ENCODE measurements at places on chromosomes 3 and 15. TPM values are rescaled to one million over a fixed set of nuclear protein-coding genes. Genes with fewer than 3 reads are reported as not detected.

- H3K27me3 ChIP-seq, result no peaks in the 10 kb centered on the region
- peaks cover 11% of the 10 kb centered on the region for H3K4me1 ChIP-seq
- DNase-seq, result no peak
- peak overlapping the region; percentile 99 for H3K27ac ChIP-seq
- H3K36me3 ChIP-seq, result no peaks in the 10 kb centered on the region
Observed at GRCh38 chr3:143000528-143000927, 842 bp upstream of the U2SURP start.

DNA sequence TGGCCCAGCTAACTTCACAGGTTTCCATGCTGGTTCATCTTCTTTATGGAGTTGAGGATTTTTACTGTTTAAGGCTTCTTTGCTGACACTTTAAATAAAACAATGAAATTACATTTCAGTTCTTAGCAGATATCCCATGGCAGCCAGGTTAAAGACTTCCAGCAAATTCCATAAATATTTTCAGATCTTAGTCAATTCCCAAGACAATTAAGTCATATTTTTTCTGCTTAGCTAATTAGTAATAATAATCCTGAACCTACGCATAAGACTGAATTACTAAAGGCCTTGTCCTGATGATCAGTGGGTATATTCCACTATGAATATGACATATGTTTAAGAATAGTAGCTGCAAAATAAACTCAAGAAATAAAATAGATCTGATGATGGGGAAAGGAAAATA, 83.3 kb downstream of the NR2E3 start:
- H3K4me3 ChIP-seq, result no peak overlapping the region
- no peak for DNase-seq
- peaks cover 9% of the 10 kb centered on the region for H3K36me3 ChIP-seq
- no peaks in the 10 kb centered on the region for H3K27me3 ChIP-seq

- H3K27ac ChIP-seq, result no peak overlapping the region
- DNase-seq, result no peak
- H3K27me3 ChIP-seq, result no peaks in the 10 kb centered on the region
- no peaks in the 10 kb centered on the region for H3K4me1 ChIP-seq
Observed at GRCh38 chr3:181660337-181660736, 51.4 kb upstream of the SOX2 start.

Gene TNFSF10
- 41.5 TPM for total RNA-seq

- no peak for DNase-seq
- H3K27me3 ChIP-seq, result no peaks in the 10 kb centered on the region
- no peaks in the 10 kb centered on the region for H3K36me3 ChIP-seq
- no peak overlapping the region for H3K27ac ChIP-seq
Observed at GRCh38 chr3:30730967-30731366, 124.6 kb downstream of the TGFBR2 start.

DNA sequence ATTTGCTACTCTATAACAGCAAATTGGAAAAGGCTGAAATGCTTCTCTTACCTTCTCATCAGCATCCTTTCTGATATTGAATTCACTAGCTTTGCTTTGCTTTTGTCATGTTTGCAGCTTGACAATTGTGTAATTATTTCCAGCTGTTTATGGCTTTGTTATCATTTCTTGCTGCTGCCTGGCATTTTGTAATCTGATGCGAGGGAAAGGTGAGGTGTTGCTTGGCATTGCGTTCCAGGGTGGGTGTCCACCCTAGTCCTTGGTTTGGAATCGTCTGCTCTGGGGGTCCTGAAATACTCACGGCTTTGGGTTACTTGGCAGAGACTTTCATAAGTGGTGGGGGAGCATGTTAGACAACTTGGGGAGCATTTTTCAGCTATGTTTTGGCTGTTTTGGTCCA, 2.9 kb downstream of the CACNA2D3 start:
- H3K27me3 ChIP-seq, result peaks cover 51% of the 10 kb centered on the region
- no peak overlapping the region for H3K4me3 ChIP-seq
- no peaks in the 10 kb centered on the region for H3K36me3 ChIP-seq
- no peak for DNase-seq
- H3K27ac ChIP-seq, result no peak overlapping the region

Data from lung (tissue), 17 donors.